ENCODE measurements at places on chromosomes 11 and 22. TPM values are rescaled to one million over a fixed set of nuclear protein-coding genes. Genes with fewer than 3 reads are reported as not detected.

DNA sequence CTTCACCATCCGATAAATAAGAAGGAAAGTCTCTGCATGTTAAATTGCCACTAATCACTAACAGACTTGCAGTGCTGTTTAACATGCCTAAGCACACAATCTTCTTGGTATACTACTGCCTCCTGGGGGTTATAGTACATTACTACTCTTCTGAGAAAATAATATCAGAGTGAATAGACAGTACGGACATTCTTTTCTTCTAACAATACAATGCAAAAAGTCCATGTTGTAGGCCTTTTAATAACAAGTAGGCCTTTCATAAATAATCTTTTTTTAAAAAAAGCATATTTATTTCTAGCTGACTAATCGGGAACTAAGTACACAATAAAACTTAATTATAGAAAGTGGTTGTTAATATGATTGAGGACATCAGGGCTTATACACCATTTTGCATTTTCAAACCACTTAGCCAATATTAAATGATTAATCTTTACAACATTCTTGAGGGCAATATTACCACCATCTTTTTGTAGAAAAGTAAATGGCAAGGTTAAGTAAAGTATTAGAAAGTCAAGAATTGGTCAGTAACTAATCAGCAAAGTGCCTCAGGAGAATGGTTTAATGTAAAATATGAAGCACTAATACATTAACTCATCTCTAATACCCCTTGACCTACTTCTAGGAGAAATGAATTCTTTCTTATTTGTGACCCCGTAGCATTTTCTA, 84.7 kb downstream of the TTC28 start:
- peak; percentile 31 for DNase-seq

DNA sequence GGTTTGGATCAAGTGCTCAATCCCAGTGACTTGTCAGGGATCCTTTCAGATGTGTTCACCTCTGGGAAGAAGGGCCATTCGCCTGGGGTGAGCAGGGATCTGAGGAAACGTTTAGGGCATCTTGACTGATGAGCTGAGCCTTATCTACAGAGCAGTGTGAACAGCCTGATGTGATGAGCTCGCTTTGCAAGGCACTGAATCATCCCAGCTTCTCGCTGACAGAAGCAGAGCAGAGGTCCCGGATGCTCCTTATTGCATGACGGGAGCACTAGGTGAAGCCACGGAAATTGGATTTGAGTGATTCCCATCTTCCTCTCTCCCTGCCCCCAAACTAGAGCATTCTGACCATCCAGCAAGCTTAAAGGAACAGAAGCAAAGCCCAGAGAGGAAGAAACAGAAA, 46.5 kb downstream of the SEZ6L start:
- DNase-seq: no peak

- DNase-seq: no peak
These were observed 382.5 kb downstream of the NXPE2 start for GRCh38 chr11:115060840-115061239.

DNA sequence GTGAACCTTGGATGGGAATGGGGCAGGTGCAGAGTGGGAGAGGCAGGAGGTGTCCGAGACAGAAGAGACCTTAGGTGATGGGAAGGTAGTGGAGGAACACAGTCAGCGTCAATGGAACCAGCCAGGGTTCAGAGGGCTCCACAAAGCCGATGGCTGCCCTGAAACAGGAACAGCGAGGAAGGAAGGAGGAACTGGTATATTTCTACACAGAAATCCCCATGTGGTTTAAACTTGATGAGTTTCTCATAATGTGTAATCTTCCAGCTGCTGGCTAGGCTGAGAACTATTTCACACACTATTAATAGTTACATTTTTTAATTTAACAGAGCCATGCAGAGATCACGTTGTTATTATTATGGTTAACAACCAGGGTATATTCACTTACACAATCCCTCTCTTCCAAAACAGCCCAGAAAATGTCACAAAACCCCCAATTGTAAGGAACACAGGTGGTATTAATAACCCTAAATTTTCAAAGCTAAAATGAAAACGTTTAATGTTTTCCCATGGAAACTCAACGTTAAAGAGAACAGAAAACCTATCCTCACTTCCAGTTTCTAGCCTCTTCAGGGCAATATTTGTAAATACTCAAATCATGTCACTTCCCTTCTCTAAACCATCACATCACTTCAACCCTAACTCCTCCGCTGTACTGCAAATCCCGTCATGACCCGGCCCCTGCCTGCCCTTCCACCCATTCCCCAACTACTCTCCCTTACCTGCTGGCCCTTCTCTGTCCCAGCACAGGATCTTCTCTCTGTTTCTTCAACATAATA, 74.5 kb upstream of the ARFGAP3 start:
- DNase-seq: no peak

DNA sequence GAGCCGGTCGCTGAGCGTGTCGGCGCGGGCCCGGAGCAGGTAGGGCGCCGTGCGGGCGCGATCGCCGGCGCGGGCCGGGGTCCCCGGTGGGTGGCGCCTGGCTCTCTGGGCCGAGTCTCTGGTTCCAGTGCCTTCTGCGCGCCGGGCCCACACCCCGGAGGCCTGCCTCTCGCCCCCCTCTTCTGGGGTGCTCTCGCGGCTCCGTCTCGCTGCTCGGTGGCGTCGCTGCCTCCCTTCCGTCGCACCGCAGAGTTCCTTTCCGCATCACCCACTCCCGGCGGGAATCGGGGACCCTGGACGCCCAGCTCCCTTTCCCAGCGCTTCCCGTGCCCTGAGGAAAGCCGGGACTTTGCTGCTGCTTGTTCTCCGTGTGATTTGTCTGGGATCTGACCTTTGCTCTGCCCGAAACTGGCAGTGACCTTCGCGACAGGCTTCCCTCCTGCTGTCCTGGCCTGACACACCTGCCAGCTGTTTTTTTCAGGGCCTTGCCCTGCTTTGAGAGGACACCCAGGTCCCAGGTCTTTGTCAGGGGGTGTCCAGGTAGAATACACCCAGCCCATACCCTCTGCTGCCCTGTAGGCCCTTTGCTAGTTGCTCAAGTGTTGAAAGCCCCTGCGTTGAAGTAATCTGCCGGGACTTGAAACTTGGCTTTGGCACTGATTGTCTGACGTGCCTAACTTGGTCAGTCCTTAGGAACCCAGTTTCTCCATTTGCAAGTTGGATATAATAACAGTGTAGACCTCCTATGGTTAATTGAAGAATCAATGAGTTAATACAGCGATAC, 711 bp downstream of the FDX1 start:
- peak; percentile 47 for DNase-seq

DNA sequence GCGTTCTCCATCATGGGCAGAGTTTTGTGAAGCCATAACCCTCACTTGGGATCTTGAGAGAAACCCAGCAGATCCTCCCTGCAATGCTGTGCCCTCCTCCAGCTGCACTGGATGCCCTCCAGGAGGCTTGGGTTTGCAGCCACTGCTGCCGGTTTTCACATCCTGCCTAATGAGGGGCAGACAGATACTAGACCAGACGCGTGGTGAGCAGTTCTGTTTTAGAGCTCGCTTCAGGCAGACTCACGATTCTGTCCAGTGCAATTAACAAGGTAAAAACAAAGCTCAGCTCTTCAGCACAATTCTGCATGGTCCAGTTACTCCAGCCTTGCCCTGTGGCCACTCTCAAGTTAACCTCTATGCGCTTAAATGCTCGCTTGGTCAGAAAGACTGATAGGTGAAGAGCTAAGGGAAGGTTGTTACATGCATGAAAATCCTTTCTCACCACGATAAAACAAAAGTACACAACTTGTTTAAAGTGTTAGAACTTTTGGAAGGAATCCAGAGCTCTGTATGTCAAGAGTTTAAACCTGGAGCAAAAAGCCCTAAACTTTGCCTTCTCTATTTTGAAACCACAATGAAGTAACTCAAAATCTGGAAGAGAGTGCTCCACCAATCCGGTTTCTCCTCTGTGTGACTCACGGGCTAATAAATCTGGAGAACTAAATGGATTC, 292.3 kb upstream of the FAT3 start:
- no peak for DNase-seq

DNA sequence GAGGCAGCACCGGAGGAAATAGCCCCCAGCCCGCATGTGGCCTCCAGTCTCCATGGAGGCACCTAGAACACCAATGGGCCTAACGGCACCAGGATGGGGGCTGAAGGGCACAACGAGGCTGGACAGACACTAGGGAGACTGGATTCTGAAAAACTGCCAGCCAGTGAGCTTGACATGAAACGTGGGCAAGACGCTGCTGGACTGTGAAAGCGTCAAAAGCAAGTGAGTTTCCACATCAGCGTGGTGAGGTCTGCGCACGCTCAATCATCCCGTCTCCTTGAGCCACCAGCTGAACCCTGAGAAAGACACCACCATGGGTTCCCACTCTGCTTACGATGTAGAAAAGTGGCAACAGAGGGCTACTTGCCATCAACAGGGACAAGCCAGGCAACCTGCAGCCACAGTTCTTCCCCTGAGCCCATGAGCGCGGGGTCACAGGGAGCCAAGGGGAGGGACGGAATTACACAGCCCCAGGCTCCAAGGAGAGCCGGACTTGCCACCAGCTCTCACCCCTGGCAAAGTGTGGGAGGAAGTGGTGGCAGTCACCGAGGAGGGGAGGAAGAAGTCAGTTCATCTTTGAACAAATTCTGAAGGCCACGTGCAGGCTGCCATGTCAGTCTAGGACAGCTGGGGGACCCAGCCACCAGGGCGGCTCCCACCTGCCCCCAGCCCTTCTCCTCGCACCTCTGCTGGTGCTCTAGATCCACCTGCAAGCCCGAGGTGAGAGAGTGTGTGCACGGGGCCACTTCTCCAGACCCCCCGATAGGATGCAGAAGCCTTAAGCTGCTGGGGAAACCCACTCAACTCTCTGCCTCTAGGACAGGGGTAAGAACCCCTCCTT, 131.1 kb downstream of the MPPED1 start:
- no peak for DNase-seq

DNA sequence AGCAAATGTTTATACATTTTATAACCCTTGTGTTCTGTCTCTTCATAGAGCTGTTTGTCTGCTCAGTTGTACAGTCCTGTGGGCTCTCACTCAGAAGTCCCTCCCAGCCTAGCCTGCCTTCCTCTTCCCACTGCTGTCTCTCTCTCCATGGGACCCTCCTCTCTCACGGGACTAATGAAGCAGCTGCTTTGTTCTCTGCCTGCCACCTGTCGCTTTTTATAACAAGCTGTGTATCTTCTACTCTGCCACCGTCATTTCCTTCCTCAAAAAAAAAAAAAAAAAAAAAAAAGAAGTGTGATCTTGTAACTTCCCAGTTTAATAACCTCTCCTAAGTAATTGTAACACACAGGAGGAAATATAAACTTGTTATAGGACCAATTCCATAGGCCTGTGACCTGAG, 92.2 kb upstream of the ALKBH3 start:
- no peak for DNase-seq

- DNase-seq: no peak
These were observed 61.3 kb upstream of the CLNS1A start for GRCh38 chr11:77698896-77699295.

DNA sequence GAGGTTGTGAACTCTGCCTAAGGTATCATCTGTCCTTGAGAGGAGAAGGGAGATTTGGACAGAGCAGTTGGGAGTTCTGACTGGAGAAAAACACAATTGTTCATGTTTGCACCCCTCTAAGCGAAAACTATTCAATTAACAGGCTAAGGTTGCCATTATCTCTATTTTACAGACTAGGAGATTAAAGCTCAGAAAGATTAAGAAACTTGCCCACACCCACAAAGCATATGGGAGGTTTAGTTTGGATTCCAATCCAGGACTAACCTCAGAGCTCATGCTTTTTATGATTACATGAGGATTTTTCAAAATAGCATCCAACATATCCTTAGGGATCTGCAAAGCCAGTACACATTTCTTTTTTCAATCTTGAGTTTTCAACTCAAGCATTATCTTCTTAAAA, 22.0 kb downstream of the GAB2 start:
- no peak for DNase-seq

DNA sequence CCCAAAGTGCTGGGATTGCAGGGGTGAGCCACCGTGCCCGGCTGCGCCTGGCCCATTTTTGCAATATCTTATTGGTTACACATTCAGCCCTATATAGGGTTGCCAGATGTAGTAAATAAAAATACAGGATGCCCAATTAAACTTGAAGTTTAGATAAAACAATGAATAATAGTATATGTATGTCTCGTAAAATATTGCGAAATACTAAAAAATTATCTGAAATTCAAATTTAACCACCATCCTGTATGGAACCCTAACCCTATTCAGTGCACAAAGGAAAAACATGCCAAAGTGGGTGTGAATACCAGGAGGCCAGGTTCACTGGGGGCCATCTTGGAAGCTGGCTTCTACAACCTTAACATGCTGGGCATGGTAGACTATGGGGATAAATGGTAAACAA, 5.2 kb upstream of the TFIP11 start:
- no peak for DNase-seq

DNA sequence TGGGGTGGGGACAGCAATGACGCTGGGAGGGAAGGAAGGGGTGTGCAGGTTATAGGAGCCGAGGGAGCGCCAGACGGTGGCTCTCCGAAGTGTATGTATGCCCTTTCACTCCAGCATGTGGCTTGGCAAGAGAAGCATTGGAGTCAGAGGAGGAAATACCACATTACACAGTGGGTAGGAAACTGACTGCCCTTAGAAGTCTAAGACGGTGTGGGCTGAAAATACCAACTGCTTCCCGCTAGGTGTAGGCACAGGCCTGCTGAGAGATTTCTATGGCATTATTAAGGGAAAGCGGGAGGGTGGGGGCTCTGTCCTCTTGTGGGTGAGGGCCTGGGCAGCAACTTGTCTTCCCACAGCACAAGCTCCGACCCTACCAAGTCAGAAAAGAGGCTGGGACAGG, 44.7 kb downstream of the CACNG2 start:
- DNase-seq: no peak

DGAT2 gene
- polyA plus RNA-seq: 2.0 TPM

ADAMTS8 gene
- 11.2 TPM for polyA plus RNA-seq

RIC3 gene
- polyA plus RNA-seq: 1.9 TPM

ENTHD1 gene
- not detected for polyA plus RNA-seq

TSPAN32 gene
- 4.9 TPM for polyA plus RNA-seq

FOLR3 gene
- polyA plus RNA-seq: 1.6 TPM

CELSR1 gene
- 22.6 TPM for polyA plus RNA-seq

CLCF1 gene
- 13.0 TPM for polyA plus RNA-seq

GATD1 gene
- polyA plus RNA-seq: 61.8 TPM

SMC1B gene
- polyA plus RNA-seq: 0.22 TPM

BAIAP2L2 gene
- 0.81 TPM for polyA plus RNA-seq

All from right lung (tissue), 10 donors.